Activated CD4-positive, CD25-positive, alpha-beta regulatory T cell treated with anti-CD3 and anti-CD28 coated beads, Interleukin-2, amount 50 U/mL, for 16 hours (primary cell): ENCODE measurements at places on chromosomes 1 and 21.

DNA sequence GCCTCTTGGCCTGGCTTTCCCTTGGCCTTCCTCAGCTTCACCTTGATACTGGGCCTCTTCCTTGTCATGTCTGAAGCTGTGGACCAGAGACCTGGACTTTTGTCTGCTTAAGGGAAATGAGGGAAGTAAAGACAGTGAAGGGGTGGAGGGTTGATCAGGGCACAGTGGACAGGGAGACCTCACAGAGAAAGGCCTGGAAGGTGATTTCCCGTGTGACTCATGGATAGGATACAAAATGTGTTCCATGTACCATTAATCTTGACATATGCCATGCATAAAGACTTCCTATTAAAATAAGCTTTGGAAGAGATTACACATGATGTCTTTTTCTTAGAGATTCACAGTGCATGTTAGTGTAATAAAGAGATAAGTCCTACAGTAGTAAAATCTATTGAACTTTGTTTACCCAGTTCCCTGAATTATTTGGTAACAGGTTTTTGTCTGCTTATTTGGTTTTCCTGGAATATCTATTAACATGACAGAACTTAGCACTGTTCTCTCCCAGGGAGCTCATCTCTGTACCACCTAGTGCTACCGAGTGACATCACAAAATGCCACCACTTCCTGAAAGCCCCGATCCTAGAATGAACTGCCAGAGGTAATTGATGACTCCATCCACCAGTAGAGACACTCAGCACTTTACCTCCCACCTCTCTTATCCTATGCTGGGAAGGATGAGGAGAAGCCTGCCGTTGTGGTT lies 22.2 kb downstream of the UBE2T start:
- DNase-seq, result no peak

DNA sequence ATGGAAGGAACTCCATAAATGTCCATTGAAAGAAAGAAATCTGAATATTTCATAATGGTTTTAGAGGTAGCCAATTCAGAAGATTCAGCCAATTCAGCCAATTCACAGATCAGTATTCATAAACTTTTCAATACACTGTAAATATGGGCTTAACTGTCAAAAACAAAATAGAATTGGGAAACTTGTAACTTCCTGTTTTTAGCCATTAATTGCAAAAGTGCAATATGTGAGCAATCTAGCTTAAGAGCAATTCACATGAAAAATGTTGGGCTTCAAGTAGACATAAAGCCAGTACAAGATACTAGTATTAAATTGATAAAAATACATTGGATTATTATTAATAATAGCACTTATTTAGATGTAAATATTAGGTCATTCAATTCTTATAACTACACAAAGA lies 27.5 kb upstream of the PLPPR4 start:
- no peak for DNase-seq

DNA sequence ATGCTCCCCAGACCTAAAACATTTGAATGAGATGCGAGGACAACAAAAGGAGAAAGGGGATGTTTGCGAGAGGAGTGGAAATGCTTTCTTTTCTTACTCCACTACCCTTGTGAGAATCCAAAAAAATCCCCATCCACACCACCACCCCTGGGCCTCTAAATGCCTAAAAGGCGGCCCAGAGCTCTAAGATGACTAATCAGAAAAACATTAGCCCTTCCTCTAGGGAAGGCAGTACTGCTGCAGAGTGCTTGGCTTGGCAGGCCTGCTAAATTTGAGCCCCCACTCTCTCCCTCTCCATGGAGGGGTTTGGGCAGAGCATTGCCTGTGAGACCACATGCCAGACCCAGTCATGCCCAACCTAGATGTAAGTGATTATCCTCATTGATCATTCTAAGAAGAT lies 347.9 kb downstream of the USH2A start:
- DNase-seq, result no peak

DNA sequence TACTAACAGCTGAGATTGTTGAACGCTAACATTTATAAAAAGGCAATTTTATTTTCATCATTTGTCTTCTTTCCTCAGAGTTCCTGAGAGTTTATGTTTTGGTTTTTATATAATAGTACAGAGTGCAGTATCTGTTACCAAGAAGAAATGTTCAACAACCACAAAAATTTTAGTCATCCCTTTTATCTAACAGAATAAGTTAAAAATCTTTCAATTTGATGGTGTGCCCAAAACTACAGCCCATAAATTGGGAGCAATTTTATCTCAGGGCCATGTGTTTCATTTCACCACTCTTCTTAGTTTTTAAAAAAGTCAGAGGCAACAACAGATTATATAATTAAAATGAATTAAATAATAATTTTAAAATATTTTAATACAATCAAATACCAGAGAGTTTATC lies 37.1 kb downstream of the NEXN start:
- DNase-seq, result no peak

GRCh38 chr1:33273406-33273805 lies 17.1 kb downstream of the ZNF362 start:
- DNase-seq, result no peak

GRCh38 chr1:184986250-184986649 lies 11.9 kb upstream of the NIBAN1 start:
- DNase-seq, result no peak
